ENCODE measurements at places on chromosomes 1 and 21. TPM values are rescaled to one million over a fixed set of nuclear protein-coding genes. Genes with fewer than 3 reads are reported as not detected.

DNA sequence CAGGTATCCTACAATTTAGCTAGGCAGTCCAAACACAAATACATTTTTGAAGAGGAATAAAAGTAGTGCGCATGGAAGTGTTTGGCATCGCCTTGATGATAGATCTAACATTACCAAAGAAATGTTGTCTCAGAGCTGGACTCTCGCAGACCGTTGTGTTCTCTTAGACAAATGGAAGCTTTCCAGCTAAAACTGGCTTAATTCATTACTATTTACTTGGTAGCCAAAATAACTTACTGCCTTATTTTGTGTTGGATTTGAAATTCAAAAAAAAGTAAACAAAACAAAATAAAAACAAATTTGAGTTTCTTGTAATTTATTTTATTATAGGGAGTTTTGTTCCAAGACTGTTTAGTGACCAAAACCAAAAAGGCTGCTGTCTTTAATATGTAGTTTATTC, 51.6 kb downstream of the PDE4B start:
- DNase-seq, result no peak

- DNase-seq, result no peak
Observed at GRCh38 chr1:203217139-203217655, 12.3 kb downstream of the CHIT1 start.

- no peak for DNase-seq
Observed at GRCh38 chr1:28812669-28813468, 899 bp downstream of the OPRD1 start.

Gene RHD
- polyA plus RNA-seq, result 2.1 TPM

Gene TFF1
- not detected for polyA plus RNA-seq

GRCh38 chr1:168861421-168862004, 132.5 kb upstream of the DPT start:
- DNase-seq, result no peak

Gene RCAN3
- polyA plus RNA-seq, result 10.3 TPM

Gene BACE2
- polyA plus RNA-seq, result 28.0 TPM

Gene MAP10
- polyA plus RNA-seq, result 6.8 TPM

- no peak for DNase-seq
Observed at GRCh38 chr1:208511242-208511860, 267.2 kb upstream of the PLXNA2 start.

- no peak for DNase-seq
Observed at GRCh38 chr1:58011978-58012377, 534.5 kb downstream of the OMA1 start.

DNA sequence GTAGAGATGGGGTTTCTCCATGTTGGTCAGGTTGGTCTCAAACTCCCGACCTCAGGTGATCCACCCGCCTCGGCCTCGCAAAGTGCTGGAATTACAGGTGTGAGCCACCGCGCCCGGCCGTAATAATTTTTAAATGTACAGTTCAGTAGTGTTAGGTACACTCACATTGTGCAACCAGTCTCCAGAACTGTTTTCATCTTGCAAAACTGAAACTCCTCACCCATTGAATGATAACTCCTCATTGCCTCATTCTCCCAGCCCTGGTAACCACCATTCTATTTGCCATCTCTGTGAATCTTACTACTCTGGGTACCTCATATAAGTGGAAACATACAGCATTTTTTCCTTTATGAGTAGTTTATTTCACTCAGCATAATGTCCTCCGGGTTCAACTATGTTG, 3.4 kb downstream of the NLRP3 start:
- no peak for DNase-seq

- no peak for DNase-seq
Observed at GRCh38 chr1:91781901-91782622, 103.9 kb downstream of the TGFBR3 start.

Gene NHLH2
- polyA plus RNA-seq, result not detected

DNA sequence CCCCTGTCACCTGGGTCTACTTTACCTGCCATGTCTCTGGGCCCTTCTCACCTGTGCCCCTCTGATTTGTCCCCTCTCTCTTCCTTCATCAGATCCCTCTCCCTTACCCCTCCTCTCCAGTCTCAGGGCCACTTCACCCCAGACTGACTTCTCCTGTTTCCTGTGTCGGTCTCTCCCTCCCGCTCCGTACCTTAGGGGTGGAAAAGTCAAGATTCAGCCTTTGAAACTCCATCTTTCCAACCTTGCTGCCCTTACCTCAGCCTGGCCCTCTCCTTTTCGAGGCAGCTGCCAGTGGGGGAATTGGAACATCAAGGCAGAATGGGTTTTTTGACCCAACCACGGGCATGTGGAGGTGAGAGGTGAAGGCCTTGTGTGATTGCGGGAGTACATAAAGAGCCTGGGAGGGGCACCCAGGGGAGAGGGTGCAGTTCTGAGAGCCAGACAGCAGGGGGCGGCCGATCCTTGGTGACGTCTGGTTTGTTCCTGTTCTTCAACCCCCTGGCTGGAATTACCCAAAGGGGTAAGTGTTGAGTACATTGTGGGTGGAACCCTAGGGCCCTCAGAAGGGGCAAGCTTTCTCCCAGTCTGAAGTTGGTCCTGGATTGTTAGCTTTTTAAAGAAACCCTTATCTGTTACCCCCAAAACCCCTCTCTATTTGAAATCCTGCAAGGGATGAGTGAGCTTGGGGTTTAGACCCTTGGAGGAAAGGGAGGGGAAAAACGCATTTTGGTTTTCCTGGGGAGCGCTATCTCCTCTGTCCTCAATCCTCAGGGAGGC, 12.3 kb upstream of the DMBX1 start:
- DNase-seq, result peak; percentile 67

- DNase-seq, result peak; percentile 69
Observed at GRCh38 chr1:8302081-8302956, 15.6 kb upstream of the SLC45A1 start.

GRCh38 chr21:15539376-15539775, 190.4 kb upstream of the USP25 start:
- no peak for DNase-seq

Gene OR10J1
- polyA plus RNA-seq, result 0.03 TPM

Gene WNT2B
- polyA plus RNA-seq, result 4.5 TPM

Gene CNIH4
- polyA plus RNA-seq, result 53.1 TPM

Gene KCTD3
- 91.3 TPM for polyA plus RNA-seq

Gene RNF186
- 0.25 TPM for polyA plus RNA-seq
